Activated naive CD8-positive, alpha-beta T cell treated with anti-CD3 and anti-CD28 coated beads for 36 hours (primary cell): ENCODE measurements at places on chromosomes 7 and 10. TPM values are rescaled to one million over a fixed set of nuclear protein-coding genes. Genes with fewer than 3 reads are reported as not detected.

ZPBP gene
- total RNA-seq = 0.37 TPM

ZFAND4 gene
- 11.8 TPM for total RNA-seq

IGF2BP3 gene
- total RNA-seq = 0.70 TPM

LRRC17 gene
- total RNA-seq = not detected

HMX2 gene
- total RNA-seq = 0.12 TPM
